ENCODE measurements at places on chromosomes 3 and 15.
A peak's percentile ranks its signal among the peaks of the same experiment; 100 is the strongest.

DNA sequence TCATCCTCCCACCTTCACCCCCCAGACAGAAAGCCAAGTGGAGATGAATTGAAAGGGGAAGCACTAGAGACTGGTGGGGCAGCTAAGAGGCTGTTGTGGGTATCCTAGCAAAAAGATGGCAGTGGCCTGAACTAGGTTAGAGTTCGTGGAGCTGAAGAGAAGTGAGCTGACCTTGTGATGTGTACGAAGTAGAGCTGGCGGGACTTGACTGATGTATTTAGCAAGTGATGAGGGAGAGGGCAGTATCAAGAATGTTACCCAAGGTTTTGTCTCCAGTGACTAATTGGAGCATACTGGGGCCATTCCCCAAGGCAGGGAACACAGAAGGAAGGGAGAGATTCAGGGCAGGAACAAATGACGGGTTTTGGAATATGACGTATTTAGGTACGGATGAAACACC, 50.0 kb upstream of the CP start:
- DNase-seq, result no peak

- DNase-seq, result no peak
Measured at GRCh38 chr15:98791046-98791701, 142.8 kb downstream of the IGF1R start.

GRCh38 chr3:57961828-57962447, 46.3 kb upstream of the FLNB start:
- DNase-seq, result peak; percentile 62

DNA sequence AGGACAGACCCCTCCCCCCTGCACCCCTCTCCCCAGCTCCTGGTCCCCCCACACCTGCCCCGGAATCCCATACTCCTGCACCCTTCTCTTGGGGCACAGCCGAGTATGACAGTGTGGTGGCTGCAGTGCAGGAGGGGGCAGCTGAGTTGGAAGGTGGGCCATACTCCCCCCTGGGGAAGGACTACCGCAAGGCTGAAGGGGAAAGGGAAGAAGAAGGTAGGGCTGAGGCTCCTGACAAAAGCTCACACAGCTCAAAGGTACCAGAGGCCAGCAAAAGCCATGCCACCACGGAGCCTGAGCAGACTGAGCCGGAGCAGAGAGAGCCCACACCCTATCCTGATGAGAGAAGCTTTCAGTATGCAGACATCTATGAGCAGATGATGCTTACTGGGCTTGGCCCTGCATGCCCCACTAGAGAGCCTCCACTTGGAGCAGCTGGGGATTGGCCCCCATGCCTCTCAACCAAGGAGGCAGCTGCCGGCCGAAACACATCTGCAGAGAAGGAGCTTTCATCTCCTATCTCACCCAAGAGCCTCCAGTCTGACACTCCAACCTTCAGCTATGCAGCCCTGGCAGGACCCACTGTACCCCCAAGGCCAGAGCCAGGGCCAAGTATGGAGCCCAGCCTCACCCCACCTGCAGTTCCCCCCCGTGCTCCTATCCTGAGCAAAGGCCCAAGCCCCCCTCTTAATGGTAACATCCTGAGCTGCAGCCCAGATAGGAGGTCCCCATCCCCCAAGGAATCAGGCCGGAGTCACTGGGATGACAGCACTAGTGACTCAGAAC, 9.8 kb downstream of the MAP1A start:
- no peak for DNase-seq

- peak; percentile 99 for DNase-seq
Measured at GRCh38 chr3:126208606-126209256, 28.3 kb upstream of the ALDH1L1 start.

- no peak for DNase-seq
Measured at GRCh38 chr3:155871746-155872158, 1.3 kb downstream of the GMPS start.

DNA sequence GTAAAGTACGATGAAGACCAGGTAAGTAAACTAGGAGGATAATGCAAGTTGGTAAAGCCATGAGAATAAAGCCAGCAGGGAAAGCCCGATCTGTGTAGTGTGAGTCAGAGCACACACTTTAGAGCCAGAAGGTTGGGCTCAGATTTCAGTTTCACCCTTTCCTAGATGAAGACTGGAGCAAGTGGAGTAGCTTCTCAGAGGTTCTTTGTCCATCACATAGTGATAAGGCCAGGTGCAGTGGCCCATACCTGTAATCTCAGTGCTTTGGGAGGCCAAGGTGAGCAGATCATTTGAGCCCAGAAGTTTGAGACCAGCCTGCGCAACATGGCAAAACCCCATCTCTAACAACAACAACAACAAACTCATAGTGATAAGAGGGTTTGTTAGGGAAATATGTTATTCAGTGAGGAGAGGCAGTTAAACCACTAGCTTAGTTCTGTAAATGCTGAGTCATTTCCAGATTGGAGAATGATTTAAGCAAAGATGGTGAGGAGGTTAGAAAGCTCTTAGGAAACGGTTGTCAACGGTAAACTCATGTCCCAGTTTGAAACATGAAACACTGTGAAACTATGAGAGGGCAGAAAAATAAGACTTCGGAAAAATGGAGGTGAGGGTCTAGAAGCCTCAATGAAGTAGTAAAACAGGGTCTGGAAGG, 39.0 kb downstream of the IL12A start:
- DNase-seq, result peak; percentile 6

GRCh38 chr3:81585056-81585455, 176.4 kb downstream of the GBE1 start:
- no peak for DNase-seq

DNA sequence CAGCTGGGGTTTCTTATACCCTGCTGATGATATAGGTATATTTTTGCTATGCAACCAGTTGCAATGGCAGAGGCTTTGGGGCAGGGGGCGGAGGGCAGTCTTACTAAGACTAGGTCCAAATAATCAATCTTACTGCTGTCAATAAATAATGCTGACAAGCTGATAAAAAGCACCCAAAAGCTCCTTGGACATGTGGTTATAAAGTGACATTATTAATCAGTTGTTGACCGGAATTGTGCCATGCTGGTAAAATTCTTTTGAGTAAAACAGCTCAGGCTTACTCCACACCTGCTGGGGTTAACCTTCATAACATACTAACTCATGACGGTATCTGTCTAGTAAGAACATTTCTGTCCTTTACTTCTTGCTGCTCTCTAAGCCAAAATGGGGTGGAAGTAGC, 101.9 kb downstream of the CHST2 start:
- DNase-seq, result no peak

DNA sequence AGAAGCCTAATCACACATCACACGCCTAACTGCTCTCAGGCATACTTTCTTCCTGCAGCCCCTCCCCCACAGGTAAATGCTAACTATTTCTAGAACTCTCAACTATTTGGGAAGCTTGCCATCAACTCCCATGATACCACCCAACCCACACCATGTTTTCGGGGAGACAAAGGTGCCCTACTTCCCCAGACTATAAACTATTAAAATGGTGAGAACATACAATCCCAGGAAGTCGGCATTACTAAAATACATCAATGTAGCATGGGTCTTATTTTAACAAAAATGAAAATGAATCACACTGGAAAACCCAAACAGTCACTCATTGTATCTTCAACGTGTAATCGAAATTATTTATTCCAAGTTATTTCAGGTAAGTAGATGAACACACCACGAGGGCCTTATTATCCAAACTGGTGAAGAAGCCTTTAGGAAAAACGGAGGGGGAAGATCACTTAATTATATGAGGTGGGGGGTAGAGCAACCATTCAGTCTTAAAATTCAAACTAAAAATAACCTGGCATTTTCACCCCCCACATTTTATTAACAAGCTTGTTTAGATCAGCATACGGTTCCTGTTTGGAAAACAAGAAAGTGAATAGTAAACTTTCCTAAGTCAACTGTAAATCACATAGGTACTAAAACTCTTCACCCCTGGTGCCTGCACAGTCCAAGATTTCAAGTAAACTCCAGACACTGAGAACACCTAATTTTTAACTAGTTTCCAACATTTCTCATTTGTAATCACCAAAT, 1.9 kb downstream of the TBL1XR1 start:
- peak; percentile 58 for DNase-seq

DNA sequence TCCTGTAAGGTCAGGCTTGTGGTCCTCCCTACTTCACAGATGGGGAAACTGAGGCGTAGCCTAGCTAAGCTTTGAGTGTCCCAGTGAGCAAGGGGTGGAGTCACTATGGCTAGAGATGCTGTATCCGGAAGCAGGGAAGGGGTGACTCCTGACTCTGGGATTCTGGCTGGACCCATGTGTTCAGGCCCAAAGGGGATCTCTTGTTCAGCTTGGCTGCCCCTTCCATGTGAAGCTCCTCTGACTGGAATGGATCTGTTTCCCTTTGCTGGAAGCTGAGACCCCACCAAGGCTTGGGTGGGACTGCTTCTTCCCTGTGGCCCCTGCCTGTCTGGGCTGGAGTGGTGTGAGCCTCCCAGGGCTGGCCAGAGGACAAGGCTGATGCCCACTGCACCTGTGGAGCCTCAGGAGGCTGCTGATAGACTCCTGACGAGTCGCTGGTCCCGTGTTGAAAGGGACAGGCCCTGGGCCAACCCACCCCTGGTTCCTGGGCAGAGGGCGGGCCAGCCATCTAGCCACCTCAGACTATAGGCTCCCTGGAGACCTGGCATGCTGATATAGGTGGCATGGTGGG, 1.0 kb downstream of the MAPKAPK3 start:
- no peak for DNase-seq

DNA sequence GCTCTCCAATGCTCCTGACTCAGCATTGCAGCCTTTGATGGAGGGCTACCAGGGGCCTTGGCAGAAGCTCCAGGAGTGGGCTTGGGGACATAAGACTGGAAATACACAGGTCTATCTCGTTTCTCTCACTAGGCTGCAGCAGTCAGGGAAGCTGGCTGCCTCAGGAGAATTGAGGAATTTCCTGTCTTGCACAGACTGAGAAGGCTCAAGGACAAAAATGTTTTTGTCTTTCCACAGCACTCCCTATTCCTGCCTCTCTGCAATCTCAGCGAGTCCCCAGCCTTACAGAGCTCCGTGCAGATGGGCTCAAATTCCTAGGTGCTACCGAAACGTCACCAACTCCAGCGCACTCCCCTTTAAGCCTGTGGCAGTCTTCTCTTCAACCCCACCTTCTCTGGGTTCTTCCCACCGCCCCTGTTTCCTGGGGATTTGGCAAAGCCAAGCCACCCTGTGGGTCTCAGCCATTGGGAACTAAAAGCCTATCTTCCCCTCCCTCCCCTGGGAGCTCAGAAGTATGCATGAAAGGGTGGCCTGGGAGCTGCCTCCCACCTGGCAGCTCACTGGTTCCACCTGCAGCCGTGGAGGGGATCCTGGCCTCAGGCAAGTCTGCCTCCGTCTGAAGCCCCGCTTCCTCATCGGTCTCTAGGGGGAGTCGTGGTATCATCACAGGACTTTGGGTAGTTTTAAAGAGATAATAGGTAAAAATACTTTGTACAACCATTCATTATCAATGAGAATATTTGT, 322.6 kb upstream of the FRG2C start:
- no peak for DNase-seq

DNA sequence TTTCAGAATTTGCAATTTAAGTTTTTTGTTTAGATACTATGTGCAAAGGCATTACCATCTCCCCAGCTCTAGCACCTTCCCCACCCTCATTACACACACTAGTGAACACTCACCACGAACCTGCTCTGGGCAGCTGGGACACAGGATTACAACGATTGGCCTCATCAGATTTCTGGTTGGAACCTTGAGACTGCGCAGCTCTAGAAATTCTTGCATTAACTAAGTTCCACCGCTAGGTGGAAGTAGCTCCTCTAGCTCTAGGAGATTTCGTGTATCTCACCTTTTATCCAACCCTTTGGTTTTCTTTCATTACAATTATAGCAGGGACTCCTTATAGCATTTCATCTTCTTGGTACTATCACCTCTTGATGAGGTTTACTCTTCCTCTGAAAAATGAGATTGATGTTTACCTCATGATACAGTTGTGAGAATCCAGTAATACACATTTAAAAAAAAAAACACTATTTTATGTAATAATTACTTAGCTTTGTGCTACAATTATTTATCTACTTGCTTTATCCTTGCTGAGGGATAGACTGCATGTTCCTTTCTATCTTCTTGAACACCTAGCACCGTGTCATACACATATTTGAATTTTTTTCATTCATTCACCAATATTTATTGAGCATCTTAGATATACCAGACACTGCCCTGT, 28.7 kb upstream of the PLOD2 start:
- peak; percentile 86 for DNase-seq

DNA sequence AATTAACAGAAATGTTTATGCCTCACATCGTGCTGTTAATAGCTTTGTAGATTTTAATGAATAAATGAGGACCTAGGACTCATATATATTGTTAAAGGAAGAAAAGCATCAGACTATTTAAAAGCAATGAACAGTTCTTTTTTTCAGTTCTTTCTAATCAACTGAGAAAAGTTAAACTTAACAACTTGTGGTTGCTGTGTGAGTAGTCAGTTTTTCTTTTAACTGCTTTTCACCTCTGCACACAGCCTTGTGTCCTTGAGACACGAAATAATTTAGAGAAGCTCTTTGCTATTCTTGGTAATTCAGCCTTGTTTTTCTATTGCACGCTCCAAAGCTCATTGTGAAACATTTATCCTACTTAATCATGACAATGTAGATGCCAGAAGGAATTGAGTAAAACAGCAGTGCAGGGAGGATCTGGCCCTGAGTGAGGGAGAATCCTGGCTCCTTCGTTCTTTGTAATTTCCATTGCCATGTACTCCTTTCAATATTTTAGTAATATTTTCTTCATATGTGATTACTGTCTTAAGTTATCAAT, 499.0 kb downstream of the PYDC2 start:
- no peak for DNase-seq

DNA sequence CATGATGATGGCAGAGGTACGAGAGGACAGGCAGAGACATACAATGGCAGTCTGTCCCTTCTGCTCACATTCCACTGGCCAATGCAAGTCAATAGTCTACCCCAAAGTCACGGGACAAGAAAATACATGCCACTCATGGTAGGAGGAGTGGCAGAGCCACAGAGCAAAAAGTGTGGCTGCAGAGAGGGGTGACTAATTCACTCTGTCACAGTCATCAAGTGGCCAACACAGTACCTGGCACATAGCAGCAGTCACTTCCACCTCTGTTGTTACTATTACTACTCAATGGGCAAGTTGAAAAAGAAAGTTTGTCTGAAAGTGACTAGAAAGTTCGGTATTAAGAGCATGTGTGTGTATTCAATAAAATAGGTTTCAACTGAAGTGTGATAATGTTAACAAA, 91.4 kb downstream of the SMAD3 start:
- no peak for DNase-seq

GRCh38 chr3:45937206-45938042, 5.8 kb upstream of the CXCR6 start:
- DNase-seq, result no peak

DNA sequence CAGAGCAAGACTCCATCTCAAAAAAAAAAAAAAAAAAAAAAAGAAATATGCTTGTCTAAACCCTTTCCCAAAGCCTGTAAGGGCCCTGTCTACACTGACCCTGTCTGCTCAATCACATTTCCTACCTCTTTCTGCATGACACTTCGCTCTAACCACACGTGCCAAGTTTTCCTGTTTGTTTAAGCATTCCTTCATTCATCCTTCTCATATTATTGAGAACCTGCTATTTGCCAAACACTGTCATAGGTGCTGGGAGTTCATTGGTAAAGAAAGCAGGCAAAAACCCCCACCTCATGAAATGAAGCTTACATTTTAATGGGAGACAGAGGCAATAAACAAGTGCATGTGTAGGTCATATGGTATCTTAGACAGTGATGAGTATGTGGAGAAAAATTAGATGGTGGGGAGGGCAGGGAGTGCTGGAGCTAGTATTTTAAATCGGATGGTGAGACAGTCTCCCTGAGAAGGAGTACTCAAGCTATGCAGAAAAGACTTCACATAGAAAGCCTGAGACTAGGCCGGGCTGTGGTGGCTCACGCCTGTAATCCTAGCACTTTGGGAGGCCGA, 48.0 kb downstream of the B3GNT5 start:
- DNase-seq, result no peak

GRCh38 chr3:123353227-123353849, 95.6 kb downstream of the ADCY5 start:
- DNase-seq, result no peak

GRCh38 chr3:39934696-39935095, 125.3 kb downstream of the MYRIP start:
- no peak for DNase-seq

Data from HT-29 (cell line).